ENCODE measurements at places on chromosomes 6 and 20. TPM values are rescaled to one million over a fixed set of nuclear protein-coding genes. Genes with fewer than 3 reads are reported as not detected.
A peak's percentile ranks its signal among the peaks of the same experiment; 100 is the strongest.

ATP6V1G2 gene
- total RNA-seq, result 4.8 TPM

TMEM170B gene
- total RNA-seq, result 3.6 TPM

TGM3 gene
- total RNA-seq, result not detected

CBLN4 gene
- not detected for total RNA-seq

GRCh38 chr6:10837995-10838793 lies at the start of gene MAK:
TSS of gene MAK (minus strand) at chr6:10838539. CDS start at chr6:10830648, 7,891 bp downstream.
- peak; percentile 86 for DNase-seq

DNA sequence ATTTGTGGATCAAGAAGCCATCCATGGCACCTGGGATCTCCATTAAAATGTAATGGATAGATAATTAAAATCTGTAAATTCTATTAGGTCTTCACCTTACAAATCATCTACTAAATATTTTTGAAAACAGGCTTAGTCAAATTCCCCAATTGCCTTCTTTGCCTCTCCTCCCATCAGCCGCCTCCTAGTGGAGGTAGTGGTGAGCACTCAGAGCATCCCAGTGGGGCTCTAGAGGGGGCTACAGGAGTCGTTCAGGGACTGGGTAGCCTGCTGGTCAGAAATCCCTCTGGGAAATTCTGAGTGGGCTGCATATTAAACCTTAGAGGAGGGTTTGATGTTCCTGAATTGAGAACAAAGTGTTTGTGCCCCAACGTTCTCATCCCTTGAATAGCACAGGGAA lies 20.8 kb upstream of the PAX1 start:
- DNase-seq, result no peak

- DNase-seq, result no peak
Observed at GRCh38 chr6:7675353-7675945, 50.5 kb upstream of the BMP6 start.

DNA sequence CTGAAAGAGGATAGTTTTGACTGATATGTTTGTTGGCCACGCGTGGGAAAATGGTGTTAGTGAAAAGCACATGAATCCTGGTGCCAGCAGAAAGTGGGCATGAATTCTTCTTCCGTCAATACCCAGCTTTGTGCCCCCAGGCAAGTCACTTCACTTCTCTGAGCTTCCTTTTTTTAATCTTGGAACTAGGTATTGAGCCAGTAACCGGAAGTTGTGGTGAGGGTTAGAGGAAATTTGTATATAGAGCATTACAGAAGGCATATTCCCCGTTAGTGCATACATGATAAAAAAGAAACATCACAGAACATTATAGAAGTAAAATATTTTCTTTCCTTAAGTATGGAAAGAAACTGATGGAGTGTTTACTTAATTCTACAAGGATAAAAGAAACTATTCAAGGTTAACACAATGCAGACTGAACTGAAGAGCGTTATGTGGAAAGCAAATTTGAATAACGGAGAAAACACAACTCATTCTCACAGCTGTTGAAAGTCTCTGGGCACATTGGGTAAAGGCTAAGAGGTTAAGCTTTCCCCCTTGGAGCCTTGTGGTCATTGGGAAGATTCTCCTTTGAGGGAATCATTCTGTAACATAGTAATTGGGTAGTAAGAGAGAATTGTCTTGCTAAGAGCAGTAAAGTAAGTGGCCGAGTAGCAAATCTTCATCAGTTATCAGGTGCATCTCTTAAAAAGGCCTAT lies 223.1 kb downstream of the BCAS1 start:
- peak; percentile 31 for DNase-seq

DNA sequence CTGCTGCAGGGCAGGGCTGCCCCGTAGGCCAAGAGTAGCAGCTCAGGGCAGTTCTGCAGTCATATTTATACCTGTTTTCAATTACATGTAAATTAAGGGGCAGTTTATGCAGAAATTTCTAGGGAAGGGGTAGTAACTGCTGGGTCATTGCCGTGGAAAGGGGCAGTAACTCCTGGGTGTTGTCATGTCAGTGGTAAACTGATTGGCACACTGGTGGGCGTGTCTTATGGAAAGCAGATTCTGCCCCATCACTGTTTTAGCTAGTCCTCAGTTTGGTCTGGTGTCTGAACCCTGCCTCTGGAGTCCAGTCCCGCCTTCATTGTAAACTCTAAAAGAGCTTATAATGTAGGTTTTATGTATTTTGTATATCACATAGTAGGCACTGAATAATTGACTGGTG lies 22.1 kb downstream of the MAP3K4 start:
- DNase-seq, result no peak

DNA sequence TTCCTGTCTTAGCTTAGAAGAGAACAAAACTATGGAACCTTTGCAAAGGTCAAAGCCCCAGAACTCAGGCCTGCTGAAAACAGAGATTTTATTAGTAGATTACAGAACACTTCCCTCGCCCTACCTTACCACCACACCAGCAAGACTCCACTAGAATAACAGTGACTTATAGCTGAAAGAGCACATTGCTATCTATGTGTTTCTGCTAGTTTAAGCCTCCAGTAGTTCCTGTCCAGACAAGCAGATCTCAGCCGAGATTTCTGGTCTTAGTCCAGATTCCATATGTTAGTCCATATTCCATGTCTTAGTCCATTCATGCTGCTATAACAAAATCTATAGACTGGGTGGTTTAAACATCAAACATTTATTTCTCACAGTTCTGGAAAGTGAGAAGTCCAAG lies 412.3 kb upstream of the ID4 start:
- DNase-seq, result no peak

DNA sequence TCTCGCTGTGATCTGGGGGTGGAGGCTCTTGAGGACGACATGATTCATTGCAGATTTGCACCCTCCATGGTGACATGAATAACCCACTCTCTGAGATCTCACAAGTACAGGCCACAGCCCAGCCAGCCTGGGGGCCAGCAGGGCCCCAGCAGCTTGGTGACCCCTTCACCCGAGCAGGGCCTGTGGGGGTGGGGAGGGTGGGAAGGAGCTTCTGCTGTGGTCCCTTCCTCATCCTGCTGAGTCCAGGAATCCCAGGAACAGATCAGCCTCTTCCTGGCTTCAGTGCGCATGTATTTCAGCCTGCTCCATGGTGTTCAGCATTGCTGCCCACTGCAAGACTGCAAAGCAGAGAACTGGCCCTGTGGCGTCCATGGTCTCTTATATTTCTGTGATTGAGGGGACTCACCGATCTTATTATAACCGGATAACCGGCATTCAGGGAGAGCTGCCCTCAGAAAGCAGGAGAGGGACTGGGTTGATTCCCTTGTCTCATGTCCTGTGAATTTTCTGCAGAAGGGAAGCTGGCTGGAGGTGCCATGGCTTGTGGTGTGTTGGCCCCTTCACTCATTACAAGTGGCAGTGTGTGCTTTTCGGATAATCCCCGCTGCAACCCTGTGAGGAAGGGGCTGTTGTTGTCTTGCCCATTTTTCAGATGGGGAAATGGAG lies 118.8 kb upstream of the FRMD1 start:
- DNase-seq, result no peak

- DNase-seq, result no peak
Observed at GRCh38 chr6:10555625-10556309, 34.6 kb downstream of the GCNT2 start.

DNA sequence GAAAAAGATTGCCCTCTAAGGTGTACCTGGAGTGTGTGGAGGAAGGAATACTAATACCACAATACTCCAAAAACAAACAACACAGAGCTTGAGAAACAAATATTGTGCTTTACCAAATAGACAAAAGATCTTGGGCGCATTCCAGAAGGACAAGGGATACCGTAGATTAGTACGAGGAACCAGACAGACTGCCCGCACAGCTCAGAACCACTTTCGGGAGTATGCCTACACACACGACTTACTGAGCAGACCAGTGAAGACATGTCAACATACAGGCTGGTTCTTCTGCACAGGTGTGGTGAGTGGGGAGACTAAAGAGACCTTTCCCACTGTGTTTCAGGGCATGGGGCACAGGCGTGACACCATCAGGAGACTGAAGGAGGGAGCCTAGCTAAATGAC lies 15.8 kb upstream of the FOXQ1 start:
- no peak for DNase-seq

DNA sequence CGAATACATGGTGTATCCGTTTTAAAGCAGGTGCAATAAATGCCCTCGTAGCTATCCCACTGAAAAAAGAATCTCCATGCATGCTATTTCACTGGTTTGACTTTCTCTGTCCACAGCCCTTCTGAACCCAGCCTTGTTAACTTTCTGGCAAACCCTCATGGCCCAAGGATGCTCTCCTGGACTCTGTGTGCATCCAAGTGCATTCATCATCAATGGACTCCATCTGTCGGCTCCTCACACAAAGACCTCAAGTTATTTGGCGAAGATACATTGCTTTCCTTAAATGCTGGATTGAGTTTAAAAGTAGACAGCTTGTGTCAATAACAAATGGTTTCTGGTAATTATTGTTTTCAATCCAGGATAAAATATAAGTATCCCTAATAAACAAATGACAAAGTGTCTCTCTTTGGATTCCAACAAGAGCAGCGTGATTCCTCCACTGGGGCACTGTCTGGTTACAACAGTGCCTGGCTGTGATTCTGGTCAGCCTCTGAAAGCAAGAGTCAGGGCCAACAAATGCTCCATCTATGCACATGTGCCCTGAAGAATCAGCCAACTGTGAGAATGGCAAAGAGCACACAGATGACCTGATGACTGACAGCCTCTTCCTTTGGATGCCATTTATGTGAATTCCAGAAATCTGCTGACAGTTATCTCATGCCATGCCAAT lies 55.7 kb downstream of the FYN start:
- no peak for DNase-seq

GRCh38 chr6:169830876-169831275 lies 79.5 kb downstream of the ERMARD start:
- DNase-seq, result no peak

- no peak for DNase-seq
Observed at GRCh38 chr6:76553256-76553655, 480.8 kb upstream of the IMPG1 start.

- no peak for DNase-seq
Observed at GRCh38 chr20:63854069-63854765, 7.1 kb upstream of the ABHD16B start.

- no peak for DNase-seq
Observed at GRCh38 chr6:131353106-131353505, 217.8 kb downstream of the AKAP7 start.

DNA sequence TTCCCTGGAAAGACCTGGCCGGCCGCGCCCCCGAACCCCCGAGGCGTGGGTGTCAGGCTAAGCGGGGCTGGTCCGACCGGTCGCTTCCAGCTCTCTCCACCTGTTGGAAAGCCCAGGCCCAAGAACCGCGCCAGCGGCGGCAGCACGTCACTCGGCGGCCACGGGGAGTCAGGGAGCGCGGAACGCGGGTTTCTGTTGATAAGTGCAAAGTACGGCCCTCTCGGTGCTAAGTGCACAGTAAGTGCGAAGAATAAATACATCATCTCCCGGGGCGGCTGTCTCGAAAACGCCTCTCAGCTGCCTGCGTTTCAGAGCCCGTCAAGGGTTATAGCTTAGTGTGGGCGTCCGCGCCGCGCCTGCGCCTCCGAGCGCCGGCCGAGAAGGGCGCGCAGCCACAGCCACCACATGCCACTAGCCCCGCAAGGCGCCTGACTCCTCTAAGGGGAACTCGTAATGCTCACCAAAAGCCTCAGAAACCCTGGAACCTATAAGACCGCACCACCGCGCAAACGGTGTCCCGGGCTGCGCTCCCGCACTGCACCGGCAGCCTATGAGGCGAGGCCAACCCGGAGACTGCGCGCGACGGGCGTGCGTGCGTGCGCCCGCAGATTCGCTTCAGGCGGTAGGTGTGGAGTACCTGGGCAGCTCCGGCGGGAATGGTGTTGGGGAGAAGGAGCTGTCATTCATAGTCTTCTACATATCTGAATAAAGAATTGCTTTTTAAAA lies 9.2 kb upstream of the TBX18 start:
- no peak for DNase-seq

DNA sequence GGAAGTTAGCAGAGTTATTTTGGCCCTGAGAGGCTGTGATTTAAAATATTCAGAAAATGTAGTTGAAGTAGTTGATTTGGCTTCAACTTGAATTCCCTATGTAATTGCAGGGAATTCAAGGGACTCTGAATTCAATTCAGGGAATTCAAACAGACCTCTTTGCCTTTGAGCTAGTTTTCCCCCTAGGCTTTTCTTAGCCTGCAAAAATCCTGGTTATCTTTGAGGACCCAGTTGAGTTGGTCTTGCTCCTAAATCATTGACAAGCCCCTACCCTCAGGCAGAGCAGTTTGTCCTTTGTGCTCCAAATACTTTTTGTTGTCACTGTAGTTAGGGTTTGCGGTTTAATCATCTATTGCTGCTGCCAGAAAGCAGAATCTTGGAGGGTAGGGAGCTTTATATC lies 20.4 kb downstream of the GCNT2 start:
- no peak for DNase-seq

DNA sequence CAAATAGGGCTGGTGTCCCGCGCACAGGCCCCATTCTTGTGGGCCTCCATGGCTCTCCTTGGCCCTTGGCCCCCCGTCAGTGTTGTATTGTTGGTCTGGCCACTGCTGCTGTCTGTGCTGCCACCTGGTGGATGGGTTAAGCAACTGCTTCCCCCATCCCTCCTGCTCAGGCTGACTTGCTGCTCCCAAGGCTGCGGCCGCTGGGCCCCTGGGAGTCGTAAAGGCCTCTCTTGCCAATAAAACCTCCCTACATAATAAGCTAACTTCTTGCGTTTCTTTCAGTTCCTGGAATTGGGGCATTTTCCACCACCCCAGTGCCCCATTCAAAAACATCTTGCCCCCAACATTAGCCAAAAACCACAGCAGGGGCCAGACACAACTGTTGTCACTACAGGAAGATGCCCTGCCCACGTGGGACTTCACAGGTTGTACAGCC lies 27.1 kb downstream of the CD83 start:
- peak; percentile 62 for DNase-seq

GRCh38 chr6:133814797-133815196 lies 74.1 kb upstream of the TCF21 start:
- DNase-seq, result no peak

DNA sequence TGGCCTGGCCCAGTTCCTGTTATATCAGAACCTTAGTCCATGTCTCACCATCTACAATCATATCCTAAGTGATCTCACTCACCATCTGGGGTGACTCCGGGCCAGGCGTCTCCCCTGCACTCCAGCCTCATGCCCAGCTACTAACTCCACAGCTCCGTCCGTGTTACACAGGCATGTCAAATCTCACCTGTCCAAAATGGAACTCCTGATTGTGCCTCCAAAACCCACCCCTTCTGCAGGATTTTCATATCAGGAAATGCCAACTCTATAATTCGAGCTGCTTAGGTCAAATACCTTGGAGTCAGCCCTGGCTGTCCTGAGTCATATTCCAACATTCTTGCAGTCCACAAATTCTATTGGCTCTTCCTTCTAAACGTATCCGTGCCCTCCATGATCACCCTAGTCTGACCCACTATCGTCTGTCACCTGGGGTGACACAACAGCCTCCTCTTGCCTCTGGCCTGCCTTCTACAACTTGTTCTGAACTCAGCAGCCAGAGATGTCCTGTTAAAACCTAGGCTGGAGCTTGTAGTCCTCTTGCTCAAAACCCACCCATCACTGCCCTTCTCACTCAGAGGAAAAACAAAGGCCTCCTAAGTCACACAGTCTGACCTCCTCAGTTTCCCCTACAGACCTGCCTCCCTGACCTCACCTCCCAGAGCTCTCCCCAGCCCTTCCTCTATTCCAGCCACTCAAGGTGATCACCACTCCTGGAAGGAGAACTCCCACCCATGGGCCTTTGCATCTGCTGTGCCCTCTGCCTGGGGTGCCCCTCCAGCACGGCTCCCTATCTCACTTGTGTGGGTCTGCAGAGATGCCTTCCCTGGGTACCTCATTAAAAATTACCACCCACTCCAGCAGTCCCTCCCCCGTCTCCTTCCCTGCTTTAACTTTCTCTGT lies 85.3 kb upstream of the SIRPA start:
- no peak for DNase-seq
